Activated CD4-positive, alpha-beta T cell treated with anti-CD3 and anti-CD28 coated beads, Interleukin-2, amount 50 U/mL, for 24 hours (primary cell): ENCODE measurements at places on chromosomes 5 and 9.

GRCh38 chr5:32131604-32132003 is 42.5 kb downstream of the GOLPH3 start:
- DNase-seq, result no peak

- no peak for DNase-seq
Measured at GRCh38 chr5:171701100-171701541, 84.5 kb upstream of the SMIM23 start.

- no peak for DNase-seq
Measured at GRCh38 chr9:133369422-133369821, 6.4 kb downstream of the SURF4 start.

DNA sequence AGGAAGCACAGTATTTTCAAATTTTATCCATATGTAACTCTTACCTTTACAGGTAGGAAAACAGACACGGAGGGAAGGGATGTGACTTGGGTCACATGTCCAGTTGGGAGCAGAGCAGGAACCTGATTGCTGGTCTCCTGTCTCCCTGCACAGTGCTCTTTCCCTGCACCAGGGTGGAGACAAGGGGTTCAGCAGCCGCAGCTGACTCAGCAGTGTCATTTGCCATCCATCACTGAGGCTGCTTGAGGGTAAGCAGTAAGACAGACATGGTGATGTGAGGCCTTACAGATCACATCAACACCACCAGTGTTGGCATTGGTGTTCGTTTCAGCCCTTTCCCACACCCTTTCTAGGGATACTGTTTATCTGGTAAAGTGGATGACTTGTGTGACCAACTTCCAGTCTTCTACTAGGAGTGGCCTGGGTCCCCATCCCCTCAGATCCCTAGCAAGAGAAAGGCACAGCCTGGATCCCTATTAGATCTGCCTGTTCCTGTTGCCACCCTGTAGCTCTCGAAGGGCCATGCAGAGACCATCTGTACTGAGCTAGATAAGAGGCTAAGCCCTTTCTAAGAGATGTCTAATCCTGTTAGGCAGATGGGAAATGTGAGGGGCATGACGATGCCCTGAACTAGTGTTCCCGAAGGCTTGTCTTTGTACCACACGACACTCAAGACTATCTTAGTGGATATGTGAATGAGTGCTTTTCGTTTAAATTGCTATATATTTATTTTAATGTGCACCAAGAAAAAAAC is 29.1 kb downstream of the FRMPD1 start:
- no peak for DNase-seq

DNA sequence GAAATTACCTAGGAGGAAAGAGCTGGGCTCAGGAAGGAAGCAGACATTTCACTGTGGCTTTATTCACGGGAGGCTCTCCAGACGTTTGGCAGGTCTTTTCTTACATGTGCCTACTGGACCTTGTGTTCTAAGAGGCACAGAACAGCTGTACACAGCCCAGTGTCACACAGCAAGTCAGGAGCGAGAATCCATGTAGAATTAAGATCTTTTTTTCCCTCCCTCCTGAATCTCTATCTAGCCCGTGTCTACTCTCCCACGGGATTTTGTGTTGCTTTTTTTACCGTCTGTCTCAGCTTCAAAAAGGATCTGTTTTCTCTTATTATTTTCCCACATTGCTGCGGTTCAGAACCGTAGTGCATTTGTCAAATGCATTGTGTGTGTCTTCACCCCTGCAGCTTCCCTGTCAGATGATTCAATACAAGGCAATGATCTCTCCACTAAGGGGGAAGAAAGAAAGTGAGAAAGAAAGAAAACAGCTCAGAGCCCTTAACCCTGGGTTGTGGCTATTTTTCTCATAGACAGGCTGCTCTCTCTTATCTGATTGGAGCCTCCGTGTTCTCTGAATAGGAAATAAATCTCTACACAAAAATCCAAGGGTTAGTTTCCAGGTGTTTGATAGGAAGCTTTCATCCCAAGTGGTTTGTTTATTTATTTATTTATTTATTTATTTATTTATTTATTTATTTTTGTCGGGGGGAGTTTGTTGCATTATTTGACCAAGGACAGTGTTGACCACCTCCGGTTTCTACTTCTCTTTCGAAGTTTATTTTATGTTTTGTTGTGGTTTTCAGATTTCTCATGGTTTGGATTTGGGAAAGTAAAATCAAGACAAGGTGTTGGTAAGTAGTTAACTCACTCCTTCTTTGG is 191.0 kb downstream of the NTRK2 start:
- no peak for DNase-seq

DNA sequence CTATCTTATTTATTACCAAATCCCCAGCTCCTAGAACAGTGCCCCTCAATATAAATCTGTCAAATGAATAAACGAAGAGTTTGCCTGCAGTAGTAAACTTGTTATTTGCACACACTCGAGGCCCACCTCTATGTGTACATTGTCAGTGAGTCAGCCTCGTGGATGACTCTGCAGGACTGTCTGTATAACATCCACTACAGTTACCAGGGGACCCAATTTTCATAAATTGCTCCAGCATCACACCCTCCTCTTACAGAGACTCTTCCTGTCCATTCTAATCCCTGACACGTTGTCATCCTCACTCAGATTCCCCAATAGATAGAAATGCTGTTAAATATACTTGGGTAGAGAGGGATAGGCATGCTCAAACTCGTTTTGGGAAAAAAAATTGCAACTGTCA is 478.5 kb downstream of the RAB3C start:
- no peak for DNase-seq

DNA sequence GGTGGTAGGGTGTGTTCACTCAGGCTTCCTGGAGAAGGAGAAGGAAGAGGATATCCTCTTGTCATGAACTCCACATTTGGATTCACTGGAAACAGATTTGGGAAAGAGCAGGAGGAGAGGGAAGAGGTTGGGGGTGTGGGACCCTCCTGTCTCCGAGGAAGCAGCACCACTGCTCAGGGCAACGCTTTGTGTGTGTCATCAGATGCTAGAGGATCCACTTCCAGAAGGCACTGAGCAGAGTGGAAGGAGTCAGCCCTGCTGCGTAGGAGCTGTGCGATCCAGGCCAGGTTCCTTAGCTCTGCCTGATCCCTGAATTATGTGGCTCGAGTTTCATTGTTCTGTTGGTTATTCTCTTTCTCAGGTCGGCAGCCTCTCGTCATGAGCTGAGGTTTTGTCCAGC is 37.3 kb upstream of the TJP2 start:
- no peak for DNase-seq

- no peak for DNase-seq
Measured at GRCh38 chr5:122612901-122613300, 162.0 kb upstream of the SNX2 start.

DNA sequence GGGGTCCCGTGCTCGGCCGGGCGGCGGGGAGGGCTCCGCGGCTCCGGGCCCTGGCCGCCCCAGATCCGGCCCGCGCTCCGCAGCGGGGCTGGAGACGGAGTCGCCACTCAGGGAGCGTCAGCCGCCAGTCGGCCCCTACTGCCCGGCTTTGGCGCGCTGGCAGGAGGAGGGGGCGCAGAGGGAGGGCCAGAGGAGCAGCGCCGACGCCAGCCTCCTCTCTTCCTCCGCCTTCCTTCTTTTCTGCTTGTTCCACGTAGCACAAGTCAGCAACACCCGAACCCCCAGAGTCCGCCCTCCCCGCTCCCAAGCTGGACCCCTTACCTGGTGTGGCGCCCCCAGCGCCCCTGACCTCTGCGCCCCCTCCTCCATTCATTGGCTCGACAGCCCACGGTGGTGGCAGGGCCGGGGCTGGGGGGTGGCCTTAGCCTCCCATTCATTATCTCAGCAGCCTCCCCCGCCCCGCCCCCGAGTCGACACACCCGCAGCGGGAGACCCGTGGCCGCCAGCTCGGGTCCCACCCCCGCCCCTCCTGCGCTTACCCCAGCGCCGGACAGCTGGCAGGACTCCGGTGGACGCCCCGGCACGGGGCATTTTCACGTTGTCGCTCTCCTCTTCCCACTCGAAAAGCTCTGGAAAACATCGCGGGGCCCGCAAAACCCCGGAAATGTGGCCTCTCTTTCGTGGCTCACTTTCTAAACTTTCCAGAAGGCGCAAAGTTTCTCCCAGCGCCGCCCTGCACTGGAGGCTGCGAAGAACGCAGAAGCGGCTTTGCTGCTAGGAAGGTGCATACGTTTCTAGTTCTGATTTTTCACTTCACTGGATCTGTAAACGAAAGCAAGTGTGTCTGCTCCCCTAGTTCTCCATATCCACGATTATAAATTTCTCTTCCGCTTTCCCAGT is at the start of gene LPAR1:
TSS of gene LPAR1 (minus strand) at position 140 of the 900 bp plus-strand sequence. CDS start 66,353 bp downstream, outside the sequence.
- DNase-seq, result no peak

DNA sequence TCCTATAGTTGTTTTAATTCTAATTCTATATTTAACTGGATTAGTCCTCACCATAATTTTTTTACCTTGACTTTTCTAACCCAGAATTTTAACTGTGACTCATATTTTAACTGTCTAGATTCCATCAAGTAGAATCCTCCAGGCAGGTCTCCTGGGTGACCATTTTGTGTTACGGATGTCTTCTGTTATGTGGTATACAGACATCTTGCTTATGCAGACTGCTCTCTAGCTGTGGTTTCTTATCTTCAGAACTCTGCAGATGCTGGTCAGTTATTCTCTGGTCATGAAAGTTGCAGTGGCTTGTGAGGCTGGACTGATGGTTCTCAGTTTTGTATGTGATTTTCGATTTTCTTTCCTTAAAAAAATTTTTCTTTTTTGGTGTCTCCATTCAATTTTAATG is 139.4 kb downstream of the ATG10 start:
- DNase-seq, result no peak

DNA sequence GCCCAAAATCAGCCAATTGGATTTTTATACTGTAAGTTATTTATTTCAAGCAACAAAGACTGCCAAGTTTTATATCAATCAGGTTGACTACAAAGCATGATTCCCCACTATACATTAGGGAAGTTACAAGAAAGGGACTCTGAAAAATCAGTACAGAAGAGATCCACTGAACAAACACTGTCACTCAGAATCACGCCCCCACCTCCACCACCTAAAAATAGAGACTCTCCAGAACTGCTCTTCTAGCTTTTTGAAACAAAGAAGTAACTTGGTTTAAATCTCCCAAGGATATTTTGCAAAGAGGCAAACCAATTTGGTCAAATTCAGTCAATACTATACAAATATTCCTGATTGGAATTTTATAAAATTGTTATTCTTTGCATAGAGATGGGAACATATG is 438.0 kb downstream of the HTR1A start:
- DNase-seq, result no peak

DNA sequence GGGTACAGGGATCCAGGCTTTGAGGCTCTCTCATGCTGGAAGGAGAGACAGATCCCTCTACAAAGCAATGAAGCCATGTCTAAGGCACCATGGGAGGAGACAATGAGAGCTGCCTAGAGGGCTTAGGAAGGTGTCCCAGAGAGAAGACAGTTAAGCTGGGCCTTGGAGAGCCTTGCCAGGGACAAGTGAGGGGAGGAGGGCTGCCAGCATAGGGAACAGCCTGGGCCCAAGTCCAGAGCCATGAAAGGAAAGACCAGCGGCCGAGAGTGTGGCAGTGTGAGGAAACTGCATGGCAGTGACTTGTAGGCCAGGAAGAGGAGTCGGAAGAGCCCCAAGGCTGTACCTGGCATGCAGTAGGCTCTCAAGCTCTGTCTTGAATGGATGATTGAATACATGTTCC is 88.5 kb downstream of the PSD2 start:
- no peak for DNase-seq

- DNase-seq, result no peak
Measured at GRCh38 chr9:121344184-121344583, 25.9 kb downstream of the STOM start.

DNA sequence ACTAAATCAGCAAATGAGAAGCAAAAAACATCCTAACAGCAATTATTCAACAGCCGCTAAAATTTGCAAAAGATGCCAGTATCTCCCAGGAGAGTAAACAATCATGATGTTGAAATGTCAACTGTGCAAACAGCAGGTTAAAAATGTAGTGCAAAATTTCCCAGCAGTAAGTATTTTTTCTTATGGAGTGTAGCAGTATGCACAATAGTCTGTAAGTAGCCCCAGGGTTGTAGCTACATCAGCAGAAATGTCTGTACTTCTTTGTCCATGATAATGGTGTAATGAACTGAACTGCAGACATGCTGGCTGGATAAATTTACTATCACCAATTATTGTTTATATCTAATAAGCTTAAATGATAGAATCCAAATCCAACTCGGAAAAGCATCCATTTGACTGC is 31.4 kb downstream of the GRIN3A start:
- no peak for DNase-seq

GRCh38 chr5:112548246-112548881 is 129.3 kb upstream of the EPB41L4A start:
- DNase-seq, result no peak

GRCh38 chr9:137301081-137301947 is 757 bp downstream of the NRARP start:
- DNase-seq, result no peak

- no peak for DNase-seq
Measured at GRCh38 chr5:117133198-117133597, 558.6 kb upstream of the SEMA6A start.

DNA sequence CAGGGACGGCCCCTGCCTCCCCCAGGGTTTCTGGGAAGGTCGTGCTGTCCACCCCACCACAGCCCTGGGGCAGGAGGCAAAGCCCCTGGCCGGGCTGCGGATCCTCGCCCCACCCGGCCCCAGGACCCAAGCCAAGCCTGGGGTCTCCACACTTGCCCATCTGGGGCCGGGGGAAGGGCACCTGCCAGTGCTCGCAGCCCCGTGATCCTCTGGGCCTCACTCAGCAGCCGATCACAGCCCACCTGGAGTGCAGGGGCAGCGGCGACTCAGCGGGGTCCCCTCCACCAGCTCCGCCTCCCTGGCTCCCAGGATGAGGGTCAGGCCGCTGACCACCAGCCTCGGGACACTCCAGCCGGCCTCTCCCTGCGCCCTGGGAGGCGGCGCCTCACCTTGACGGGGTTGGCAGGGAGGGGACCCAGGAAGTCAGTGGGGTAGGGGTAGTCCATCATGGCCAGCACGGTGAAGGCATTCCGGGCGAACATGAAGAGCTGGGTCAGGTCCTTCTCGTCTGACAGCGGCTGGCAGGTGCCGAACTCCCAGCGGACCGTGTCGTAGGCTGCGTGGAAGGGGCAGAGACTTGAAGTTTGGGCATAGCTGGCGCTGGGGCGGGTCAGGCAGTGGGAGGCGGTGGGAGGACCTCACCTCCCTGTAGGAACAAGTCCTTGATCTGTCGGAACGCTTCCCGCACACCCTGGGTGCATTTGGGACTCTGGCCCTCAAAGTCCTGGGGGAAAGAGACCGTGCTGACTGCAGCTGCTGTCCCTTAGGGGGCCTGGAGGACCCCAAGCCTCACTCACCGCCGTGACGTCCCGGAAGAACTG is 1.8 kb downstream of the DPP7 start:
- no peak for DNase-seq

GRCh38 chr9:110029956-110030480 is 177.9 kb downstream of the C9orf152 start:
- no peak for DNase-seq

DNA sequence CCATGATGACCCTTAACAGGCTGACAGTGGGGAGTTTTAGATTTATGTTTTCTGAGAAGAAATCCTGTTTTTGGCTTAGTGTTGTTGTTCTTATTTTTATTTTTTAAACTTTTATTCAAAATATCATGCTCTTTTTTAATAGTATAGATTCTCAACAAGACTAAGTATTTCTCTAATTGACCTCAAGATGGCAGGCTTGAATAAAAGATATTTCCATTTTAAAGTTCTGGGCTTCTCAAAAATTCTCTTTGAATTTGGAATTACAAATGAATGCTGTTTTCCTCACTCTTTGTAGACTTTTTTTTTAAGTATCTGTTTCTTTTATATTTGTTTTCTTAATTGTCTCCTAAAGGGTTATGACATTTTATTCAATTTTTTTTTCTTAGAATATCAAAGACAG is 50.0 kb upstream of the SH3GL2 start:
- no peak for DNase-seq
